COR-L47 (cell line): ENCODE measurements at places on chromosomes 7 and 10.
A peak's percentile ranks its signal among the peaks of the same experiment; 100 is the strongest.

GRCh38 chr7:16562456-16563220 lies 36.0 kb downstream of the LRRC72 start:
- no peak for DNase-seq

GRCh38 chr7:158470336-158470735 lies 117.3 kb downstream of the PTPRN2 start:
- DNase-seq = no peak

DNA sequence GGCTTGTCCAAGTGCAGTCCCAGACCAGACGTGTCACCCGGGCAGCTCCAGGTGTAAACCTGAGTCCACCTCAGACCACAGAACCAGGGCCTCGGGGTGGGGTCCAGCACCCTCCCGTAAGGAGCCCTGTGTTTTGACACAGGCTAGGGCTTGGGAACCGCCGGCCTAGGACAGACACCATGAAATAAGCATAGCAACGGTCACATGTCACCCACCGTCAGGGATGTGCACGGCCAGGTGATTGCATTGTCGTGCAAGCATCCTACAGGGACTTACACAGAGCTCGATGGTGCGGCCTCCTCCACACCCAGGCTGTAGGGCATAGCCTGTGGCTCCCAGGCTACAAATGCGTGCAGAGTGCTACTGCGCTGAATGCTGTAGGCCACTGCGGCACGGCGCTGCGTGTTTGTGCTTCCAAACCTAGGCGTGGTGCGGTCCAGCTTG lies 10.6 kb downstream of the ZFAND2A start:
- no peak for DNase-seq

DNA sequence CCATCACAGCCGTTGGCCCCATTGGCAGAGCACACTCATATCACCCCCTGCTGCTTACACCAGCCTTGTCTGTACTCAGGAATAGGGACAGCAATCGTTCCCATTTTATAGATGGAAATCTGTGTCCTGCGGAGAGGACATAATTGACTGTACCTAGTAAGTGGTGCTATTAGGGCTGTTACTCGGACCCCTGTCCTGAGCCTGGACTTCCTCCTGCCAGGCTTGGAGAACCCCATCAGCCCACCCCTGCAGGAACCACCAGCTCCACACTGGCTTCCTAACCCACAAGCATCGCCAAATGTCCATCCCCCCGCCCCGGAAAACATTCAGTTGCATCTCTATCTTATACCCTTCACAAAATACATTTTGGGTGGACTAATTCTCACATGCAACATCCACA lies 139.8 kb upstream of the RET start:
- DNase-seq = no peak

DNA sequence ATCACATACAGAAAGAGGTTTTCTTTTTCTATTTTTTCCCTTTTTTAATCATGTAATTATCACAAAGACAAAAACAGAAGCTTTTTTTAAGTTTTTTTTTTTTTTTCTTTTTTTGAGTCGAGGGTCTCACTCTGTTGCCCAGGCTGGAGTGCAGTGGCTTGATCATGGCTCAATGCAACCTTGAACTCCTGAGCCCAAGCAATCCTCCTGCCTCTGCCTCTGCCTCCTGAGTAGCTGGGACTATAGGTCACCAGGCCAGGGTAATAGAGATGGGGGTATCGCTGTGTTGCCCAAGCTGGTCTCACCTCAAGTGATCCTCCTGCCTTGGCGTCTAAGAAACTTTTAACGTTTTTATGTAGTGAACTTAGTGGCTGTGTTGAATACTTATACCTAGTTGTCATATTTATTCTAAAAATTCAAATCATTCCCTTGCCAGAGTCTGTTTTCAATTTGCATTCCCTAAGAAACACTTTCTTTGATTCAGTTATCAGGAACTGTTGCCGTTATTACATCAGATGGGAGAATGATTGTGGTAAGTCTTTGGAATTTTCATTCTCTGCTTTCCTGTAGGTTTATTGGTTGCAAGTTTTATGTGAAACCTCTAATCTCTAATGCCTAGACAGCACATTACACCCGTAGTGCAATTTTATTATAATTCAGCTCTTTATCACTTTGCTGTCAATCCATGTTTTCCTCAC lies 1.3 kb downstream of the LSM8 start:
- no peak for DNase-seq

DNA sequence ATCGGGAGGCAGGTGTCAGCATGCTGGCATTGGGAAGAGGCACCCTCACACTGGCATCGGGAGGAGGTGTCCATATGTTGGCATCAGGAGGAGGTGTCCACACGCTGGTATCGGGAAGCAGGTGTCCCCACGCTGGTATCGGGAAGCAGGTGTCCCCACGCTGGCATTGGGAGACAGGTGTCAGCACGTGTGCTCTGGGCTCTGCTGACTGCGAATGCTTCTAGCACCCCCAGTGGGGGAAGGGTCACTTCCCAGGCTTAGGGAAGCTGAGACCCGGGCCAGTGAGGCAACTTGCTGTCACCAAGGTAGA lies 92.5 kb upstream of the IKZF1 start:
- no peak for DNase-seq

DNA sequence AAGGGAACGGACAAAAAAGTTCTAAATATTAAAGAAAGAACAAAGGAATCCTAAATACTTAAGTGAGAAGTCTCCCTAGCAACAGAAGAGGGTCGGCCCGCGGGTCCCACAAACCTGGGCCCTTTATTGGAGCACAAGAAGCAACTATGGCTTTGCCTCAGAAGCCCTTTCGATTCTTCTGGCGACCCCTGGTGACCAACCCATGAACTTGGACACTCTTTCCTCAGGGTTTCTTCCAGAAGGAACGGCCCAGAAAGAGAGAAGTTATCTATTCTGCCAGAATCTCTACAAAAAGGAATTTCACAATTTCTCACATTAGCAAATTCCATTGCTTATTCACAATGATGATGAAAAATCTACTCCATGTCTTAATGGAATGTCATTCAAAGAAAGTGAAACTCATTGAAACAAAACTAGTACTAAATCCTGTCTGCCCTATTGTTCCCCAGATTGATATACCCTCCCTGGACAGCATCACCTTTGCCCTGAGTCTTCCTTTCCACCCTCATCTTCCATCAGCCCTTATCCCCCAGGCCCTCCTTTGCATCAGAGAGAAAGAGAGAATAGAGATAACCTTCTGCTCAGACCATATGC lies 43.7 kb downstream of the CPVL start:
- peak; percentile 44 for DNase-seq

DNA sequence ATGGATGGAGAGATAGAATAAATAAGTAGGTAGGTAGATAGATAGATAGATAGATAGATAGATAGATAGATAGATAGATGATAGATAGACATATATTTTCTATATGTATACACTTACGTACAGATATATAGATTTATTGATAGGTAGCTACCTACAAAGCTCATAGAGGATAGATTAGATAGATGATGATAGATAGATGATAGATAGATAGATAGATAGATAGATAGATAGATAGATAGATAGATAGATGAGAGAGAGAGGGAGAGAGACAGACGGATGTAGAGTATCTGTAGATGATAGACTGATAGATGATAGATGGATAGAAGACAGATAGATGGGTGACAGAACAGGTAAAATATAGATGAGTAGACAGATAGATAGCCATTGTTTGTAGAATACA lies 191.3 kb upstream of the PFKP start:
- DNase-seq = no peak

GRCh38 chr7:157903710-157904109 lies 566.9 kb downstream of the DNAJB6 start:
- DNase-seq = no peak

DNA sequence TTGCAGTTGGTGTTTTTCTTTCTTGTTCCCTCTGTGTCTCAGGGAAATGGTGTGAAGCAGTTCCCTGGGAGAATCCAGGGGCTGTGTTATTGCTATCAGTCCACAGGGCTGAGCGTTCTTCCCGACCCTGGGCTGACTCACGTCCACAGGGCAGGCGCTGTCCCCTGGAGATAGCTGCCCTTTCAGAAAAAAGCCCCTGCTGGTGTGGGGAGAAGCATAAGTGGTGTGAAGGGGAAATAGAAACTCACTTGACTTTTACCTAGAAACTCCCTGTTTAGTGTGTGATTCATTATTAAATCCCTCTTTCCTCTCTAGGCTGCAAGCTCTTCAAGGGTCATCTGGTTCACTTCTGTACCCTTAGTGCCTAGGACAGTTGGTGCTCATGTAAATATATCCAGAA lies 63.3 kb upstream of the SMNDC1 start:
- no peak for DNase-seq
